ENCODE measurements at places on chromosomes 13 and 19.

- no peak for DNase-seq
Measured at GRCh38 chr19:36265064-36265463, 50.2 kb downstream of the ZNF146 start.

GRCh38 chr13:40755082-40755700 is 15.8 kb downstream of the MRPS31 start:
- no peak for DNase-seq

DNA sequence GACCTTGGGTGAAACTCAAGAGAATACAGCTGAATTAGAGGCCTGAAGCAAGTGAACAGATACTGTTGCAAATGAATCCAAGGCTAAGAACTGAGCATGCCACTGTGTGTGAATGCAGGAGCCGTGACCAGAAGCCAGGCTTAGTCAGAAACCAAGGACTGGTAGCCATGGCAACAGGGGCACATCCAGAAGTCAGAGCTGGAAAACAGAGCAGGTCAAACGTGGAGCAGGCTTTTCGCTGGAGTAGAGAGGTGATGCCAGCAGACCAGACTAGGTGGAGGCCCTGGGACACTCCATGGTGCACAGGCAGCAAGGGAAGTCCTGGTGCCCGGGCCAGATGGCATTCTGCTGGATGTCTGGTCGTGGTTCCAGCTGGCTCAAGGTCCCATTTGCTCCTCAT is 564.1 kb downstream of the PCDH9 start:
- DNase-seq = no peak

GRCh38 chr13:111318386-111318785 is 2.1 kb upstream of the TEX29 start:
- no peak for DNase-seq

DNA sequence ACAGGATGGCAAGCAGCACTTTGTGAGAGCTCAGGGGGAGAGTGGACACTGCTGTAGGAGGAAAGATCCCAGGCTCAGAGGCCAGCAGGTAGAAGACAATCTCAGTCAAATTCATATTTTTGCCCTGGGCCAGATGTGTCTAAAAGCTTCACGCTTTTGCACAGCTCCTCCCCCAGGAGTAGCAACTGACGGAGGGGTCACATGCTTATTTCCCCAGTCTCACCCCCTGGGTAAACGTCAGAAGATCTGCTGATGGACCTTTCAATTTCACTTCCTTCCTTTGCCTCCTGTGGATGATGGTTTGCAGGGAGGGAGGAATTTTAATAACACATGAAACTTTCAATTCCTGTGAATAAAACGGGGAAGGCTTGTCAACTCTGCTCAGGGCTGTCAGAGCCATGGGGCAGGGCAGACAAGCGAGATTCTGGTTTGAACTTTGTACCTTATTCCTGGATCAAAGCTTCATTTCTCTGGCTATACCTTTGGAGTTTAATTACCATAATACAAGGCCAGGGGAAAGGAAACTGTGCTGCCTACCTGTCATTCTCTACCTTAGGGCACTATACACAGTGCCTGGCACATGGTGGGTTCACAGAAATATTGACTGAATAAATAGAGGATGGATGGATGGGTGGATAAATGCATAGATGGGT is 41.0 kb downstream of the POU4F1 start:
- no peak for DNase-seq

- no peak for DNase-seq
Measured at GRCh38 chr13:106186366-106187030, 349.0 kb downstream of the EFNB2 start.

GRCh38 chr19:13484166-13484565 is 22.1 kb downstream of the CACNA1A start:
- no peak for DNase-seq

DNA sequence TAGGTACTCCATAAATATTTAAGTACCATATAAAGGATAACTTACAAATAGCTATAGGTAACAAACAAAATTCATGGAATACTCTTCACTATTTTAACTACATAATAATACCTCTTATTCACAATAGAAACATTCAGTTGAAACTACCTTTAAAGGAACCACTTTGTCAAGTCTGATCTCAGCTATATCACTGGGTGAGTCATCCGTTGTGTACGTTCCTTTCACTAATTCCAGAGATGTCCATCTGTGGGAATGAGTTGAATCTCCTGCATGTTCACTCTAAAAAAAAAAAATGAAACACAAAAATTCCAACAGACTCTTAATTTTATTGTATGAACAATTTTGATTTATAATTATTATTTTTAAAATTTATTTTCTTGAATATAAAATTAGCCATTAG is 149.4 kb upstream of the FBXL3 start:
- DNase-seq = no peak

DNA sequence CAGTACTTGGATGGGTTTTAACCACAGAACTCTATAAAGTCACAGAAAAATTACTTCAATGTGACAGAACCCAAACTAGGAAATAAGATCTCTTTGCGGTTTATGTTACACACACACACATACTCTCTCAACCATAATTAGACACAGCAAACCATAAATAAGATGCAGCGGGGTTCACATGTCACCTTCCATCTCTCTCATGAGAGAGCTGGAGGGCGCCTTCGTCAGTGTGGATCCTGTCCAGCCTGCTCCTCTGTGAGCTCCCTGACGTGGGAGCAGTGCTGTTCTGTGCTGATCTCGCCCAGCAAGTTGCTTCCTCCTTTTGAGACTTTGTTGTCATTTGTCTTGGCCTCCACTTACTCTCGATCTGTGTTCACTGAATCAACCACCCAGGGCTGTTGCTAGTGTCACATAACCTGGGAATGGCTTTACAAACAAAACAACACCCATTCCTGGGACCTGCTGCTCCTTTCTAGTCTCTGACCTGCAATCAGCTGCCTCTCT is 204.9 kb upstream of the KL start:
- no peak for DNase-seq

Measured in stimulated activated CD4-positive, alpha-beta T cell treated with anti-CD3 and anti-CD28 coated beads, Interleukin-4, amount 100 ng/mL, for 24 hours (primary cell).